ENCODE measurements at places on chromosomes 5 and 9.

DNA sequence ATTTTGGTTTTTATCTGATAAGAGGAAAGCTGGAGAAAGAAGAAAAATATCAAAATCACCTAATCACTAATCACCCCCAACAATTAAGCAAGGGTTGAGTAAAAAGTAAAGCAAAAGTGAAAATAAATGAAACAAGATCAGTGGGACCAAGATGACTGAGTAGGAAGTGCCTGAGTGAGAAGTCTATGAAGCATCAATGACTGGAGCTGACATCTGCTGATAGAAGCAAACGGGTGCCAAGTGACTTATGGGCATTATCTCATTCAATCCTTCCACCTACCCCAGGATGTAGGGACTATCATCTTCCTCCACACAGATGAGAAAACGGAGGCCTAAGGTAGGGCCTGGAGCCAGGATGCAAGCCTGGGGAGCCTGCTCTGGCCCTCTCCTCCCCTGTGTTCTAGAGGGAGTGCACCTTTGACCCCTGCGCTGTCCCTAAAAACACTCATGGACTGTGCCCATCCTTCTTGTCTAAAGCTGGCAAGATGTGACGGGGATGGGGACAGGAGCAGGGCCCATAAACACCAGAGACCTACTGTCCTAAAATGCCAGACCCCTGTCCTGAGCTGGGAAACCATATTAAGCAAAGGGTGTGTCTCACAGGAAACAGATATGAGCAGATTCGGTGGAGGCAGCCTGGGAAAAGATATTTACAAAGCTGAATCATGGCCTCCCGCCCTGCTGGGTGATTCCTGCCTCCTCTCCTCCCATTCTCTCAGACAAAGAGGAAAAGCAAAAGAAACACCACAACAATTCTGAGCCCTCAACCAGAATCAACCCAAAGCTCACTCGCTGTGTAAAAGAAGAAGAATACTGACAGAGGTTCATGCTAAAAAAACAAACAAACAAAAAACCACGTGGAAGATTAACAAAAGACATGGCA lies 116.0 kb downstream of the AUH start:
- DNase-seq, result no peak

- DNase-seq, result no peak
These were observed 15.2 kb downstream of the TSTD2 start for GRCh38 chr9:97617939-97618416.

- DNase-seq, result no peak
These were observed 25.3 kb downstream of the DAP start for GRCh38 chr5:10735569-10736276.

DNA sequence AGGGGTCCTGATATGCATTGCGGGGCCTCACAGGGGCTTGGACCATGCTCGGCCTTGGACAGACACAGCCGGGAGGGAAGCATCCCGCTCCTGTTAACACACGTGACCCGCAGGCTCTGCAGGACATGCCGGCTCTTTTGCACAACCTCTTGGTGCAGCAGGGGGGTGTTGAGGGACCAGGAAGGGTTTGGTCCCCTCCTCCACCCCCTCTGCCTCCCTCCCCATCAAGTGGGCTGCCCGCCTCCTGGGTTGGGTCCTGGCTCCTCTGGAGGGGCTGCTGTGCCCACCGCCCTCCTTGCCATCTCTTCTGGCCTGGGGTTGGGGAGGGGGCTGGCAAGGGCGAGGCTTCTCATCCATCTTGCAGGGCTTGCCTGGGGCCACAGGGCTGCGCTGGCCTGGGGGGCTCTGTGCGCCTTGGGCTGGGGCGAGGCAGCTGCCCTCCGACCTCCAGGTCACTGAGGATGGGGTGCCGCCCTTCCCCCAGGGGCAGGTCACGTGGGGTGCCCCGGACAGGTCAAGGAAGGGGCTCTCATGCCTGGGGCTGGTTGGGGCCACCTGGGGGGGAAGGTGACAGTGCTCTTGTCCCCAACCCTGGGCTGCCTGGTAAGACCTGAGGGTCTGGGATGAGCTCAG lies 16.8 kb upstream of the SLC9A3 start:
- peak; percentile 17 for DNase-seq

DNA sequence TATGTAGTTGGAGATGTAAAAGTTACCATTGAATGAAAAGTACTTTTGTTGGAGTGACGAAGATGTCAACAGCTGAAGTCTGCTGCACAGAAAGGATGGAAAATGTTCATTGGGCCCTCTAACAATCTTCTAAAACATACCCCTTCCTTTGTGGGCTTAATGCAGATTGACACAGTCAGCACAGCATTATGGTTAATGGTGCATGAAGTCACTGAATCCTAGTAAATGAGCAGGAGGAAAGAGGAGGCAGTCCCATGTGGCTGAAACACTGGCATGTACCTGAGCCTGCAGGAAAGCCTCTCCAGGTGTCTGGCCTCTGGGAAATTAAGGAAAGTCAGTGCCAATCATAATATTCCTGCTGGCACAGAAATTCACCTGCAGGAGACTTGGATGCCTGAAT lies 153.8 kb downstream of the ARL15 start:
- peak; percentile 19 for DNase-seq

DNA sequence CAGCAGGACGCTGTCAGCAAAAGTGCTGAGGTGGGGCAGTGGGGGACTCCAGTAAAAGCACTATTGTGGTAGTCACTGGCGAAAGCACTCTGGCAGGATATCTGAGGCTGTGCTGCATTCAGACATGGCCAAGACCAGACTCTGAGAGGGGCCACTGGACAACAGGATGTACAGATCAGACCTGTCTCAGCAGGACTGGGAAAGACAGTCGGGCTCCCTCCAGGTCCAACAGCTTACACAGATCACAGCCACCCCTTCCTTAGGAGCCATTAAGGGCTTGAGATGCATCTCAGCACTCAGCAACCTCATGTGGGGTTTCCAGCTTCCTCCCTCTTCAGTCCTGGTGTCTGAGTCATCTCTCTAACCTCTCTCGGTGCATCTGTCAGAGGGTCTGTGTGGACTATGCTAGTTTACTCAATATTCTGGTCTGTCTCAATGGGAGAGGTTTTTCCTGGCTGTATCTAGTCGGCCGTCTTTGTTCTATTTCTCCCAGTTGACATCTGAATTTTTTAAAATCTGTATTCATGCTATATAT lies 154.5 kb downstream of the CWC27 start:
- no peak for DNase-seq

GRCh38 chr5:148978370-148979082 lies 84.3 kb downstream of the SH3TC2 start:
- no peak for DNase-seq

DNA sequence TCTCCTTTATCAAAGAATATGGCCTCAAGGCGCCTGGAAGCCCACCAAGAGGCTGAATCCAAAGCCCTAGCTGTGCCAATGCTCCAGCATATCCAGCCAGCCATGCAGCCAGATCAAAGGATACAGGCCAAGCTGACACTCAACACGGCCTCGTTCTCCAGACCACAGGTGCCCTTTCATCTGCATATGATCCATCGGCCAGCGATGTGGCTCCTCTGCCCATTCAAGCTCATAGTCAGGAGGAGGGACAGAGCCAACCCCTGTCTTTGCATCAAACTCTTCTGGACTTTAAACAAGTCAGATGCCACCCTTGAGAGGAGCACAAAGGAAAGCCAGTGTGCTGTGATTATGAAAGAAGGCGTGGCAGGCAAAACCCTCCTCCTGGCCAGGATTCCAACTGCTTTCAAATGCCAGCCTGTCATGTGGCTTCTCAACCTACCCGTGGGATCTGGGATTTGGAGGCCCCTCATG lies 42.5 kb downstream of the ADAM19 start:
- no peak for DNase-seq

GRCh38 chr5:127431977-127432585 lies 85.4 kb upstream of the PRRC1 start:
- DNase-seq, result no peak

- DNase-seq, result peak; percentile 22
These were observed 54.1 kb downstream of the MRPS30 start for GRCh38 chr5:44862808-44863207.

DNA sequence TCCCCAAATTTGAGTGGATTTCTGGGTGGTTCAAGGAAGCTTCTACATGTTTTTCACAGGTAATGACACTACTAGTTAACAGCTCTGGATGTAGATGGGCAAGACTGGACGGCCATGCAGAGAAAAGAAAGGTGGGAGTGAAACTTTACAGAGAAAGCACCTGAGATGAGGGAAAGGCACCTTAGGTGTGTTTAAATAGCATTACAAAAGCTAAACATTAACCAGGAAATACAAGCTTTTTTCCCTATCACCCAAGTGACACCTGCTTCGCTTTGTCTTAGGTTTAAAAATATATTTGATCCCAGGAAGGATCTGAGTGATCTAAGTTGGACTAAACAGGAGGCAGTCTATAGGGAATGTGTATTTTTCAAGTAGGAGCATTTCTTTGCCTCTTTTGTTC lies 8.3 kb downstream of the C9orf152 start:
- DNase-seq, result no peak

- no peak for DNase-seq
These were observed 13.8 kb upstream of the RANBP17 start for GRCh38 chr5:170848033-170848432.

- DNase-seq, result no peak
These were observed 7.6 kb downstream of the ARPC5L start for GRCh38 chr9:124869466-124869985.

DNA sequence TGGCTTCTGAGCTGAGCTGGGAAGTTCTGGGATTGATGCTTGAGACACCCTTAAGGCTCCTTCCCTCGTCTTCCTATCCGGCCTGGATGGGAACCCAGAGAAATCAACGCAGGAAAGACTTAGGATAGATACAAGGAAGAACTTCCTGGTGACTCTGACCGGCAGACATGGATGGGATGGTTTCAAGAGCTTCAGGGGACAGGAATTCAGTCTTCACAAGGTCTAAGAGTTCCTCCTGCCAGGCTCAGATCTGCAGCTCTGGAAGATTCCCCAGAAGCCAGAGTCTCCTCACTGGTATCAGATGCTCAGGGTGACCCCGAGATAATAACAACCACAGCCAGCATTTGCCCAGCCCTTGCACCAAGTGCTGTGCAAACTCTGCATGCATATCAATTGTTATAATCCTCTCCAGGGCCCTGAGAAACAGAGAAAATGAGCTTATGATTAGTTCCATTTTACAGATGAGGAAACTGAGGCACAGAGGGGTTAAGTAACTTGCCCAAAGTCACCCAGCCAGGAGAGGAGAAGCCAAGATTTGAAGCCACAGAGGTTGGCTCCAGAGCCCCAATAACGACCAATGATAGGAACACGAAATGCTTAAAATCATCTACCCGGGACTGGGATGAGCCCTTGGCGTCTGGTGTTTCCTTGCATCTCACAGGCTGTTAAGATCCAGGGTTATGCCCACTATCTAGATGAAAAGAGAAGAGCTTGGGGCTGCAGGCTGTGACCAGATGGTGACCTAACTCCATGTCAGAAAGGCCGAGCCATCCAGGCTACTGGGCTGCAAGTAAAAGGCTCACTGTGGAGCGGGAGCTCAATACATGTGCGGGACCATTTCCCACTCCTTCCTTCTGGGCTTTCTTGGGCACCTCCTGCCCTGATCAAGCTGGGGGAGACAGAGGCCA lies 119.8 kb downstream of the C9orf50 start:
- DNase-seq, result no peak

DNA sequence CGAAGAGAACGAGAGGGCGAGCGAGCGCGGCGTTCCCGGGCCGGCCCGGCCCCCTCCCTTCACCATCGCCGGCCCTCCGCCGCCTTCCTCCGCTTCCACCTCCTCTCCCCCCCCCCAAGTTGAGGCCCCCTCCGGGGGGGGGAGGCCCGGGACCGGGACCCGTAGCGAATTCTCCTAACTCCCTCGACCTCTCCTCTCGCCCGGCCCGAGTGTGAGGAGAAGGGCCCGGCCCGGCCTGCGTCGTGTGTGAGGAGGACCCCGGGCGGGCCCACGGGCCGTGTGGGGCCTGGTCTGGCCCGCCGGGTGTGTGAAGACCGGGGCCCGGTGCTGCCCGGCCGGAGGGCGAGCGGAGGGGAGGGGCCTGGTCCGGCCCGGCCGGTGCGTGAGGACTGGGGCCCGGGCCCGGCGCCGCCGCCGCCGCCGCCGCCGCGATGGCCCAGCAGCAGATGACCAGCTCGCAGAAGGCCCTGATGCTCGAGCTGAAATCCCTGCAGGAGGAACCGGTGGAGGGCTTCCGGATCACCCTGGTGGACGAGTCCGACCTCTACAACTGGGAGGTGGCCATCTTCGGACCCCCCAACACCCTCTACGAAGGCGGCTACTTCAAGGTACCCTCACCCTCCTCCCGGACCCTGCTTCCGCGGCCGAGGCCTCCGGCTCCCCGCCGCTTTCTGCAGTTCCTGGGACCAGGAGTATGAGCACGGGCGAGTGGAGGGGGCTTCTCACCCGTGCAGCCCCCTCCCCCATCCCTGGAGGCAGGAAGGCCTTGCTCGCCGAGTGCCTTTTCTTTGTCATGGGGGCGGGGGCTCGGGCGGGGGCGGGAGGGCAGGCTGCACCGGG lies 587 bp downstream of the UBE2R2 start:
- peak; percentile 44 for DNase-seq

DNA sequence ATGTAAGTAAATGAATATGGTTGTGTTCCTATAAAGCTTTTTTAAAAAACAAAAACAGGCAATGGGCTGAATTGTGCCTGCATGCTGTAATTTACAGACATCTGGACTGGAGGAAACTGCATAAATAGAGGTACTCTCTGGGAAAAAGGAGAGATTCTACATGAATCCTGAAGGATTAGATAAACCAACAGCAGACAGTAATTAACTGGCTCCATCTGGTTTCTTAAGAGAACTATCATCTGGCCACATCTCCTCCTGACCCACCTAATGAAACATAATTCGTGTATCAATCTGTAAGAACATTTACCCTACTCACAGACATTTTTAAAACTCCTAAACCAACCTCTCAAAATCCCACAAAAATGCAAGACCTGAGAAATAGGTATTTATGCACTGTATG lies 528.1 kb upstream of the ST8SIA4 start:
- DNase-seq, result no peak

DNA sequence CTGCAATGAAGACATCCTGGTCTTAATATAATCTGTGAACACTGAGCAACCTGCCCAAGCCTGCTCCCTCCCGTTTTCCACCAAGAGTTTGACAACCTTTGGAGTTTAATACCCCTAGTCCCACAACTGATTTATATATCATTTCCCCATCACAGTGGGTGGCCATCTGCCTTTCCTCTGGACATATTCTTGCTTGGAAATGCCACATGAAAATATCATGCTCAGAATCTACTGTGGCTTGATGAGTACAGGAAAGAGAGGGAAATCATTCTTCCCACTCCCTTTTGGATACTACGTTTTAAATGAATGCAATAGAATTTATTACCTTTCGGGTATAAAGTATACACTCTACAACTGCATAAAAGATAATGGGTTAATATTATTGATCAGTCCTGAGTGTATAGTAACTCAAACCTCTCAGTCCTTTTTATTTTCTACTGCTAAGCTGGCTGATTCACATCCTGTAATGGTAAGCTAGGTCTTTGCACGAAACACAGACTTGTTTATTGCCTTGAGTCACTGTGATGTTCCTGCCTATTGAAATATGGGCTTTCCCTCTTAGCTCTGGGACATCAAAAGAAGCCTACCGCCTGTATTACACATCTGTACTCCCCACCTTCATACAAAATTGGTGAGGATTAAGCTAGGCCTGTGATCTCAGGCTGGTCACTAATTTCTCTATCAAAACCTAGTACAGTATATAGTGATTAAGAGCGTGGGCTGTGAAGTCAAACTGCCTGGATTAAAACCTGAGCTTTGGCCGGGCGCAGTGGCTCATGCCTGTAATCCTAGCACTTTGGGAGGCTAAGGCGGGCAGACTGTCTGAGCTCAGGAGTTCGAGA lies 67.6 kb upstream of the NR5A1 start:
- no peak for DNase-seq

All from NCI-H526 (cell line).